ENCODE measurements at places on chromosomes 5 and 9. TPM values are rescaled to one million over a fixed set of nuclear protein-coding genes. Genes with fewer than 3 reads are reported as not detected.

The PCDHGB4 gene
- 8.6 TPM for total RNA-seq

The IL9 gene
- total RNA-seq = not detected

The FOXD4 gene
- 1.2 TPM for total RNA-seq

The SLC6A19 gene
- total RNA-seq = not detected

The NOXA1 gene
- 1.2 TPM for total RNA-seq

The ANGPTL2 gene
- total RNA-seq = 2.0 TPM

The CDC20B gene
- not detected for total RNA-seq

Measured in frontal cortex (tissue), 4 donors.